ACHN (cell line): ENCODE measurements at places on chromosomes 2 and 18.

DNA sequence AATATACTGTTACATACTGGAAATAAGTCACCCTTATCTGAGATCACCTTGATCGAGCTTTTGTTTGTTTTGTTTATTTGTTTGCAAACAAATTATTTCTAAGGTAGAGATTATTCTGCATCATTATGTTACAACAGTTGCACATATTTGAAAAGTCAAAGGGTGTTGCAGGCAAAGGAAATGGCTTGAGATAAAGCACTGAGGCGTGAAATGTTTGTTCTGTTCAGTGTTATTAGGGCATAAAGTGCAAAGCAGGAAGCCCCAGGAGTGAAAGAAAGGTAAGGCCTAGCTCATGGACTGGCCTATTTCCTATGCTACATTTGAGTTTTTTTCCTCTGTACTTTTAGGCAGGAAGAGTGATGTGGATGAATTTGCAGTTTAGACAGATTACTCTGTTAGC is 1815.6 kb upstream of the LRRTM1 start:
- DNase-seq, result no peak

DNA sequence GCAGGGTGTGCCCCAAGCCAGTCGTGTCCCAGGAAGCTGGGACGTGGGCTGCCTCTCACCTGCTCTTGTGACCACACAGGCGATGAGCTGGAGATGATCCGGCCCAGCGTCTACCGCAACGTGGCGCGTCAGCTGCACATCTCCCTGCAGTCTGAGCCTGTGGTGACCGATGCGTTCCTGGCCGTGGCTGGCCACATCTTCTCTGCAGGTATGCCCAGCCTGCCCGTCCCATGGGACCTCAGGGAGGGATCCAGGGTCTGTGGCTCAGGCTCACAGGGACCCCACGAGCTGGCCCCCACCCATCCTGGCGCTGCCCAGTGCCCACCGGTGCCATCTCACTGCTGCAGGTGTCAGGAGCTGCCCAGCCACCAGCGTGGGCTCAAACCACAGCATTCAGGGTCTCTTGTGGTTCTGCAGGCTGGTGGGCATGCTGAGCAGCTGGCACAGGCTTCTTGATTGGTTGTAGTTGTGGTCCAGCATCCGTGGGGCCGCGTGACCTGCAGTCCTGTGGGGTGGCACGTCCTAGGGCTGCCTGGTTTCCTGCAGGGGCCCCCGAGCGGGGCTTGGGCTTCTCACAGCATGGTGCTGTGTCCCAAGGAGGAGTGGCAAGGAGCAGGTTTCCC is 3.8 kb downstream of the BOK start:
- no peak for DNase-seq

DNA sequence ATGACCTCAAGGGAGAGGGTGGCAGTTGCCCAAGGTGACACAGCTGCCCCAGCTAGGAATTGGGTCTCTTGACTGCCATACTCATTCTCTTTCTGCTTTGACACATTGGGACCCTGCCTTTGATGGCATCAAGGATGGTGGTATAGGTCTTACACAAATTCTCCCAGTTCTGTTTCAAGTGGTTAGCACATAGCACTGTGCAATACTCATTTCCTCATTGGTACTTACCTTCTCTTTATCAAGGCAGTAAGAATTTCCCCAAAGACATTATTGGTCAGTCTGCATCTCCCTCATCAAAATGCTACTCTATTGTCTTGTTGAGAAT is 35.9 kb upstream of the CCDC93 start:
- no peak for DNase-seq

DNA sequence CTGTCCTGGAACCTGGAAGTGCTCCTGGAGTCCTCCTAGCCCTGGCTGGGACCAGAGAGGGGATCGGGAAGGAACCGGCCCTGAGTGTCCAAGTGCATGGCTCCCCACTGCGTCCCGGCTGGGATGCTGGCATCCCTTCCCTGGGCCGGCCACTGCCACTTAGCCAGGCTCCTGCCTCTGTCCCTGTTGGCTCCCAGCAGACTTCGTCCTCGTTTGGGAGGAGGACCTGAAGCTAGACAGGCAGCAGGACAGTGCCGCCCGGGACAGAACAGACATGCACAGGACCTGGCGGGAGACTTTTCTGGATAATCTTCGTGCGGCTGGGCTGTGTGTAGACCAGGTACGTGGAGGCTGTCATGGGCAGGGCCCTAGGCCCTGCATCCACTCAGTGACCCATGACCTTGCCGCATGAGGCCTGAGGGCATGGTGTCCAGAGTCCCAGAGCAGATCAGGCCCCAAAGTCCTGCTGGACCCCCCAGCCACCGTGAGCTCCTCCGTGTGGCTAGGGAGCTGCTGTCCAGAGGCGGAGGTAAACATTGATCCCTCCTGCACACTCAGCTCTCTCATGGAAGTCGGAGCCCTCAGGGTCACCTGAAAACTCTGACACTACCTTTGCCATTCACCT is 7.1 kb downstream of the ANO7 start:
- no peak for DNase-seq

DNA sequence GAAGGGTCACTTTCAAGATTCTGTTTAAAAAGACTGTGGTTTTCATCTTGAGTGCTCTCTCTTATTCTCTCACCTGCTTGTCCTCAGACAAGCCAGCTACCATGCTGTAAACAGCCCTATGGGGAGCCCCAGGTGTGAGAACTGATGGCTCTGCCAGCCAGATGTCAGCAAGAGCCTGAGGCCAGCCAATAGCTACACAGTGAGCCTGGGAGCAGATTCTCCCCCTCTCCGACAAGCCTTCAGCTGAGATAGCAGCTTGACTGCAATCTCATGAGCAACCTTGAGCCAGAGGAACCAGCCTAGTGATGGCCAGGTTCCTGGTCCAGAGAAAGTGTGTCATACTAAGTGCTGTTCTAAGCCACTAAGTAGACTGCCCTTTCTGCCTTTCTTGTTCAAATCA is 272.1 kb downstream of the NAPG start:
- DNase-seq, result no peak

- no peak for DNase-seq
Measured at GRCh38 chr2:238848976-238849853, 1.3 kb downstream of the TWIST2 start.

- peak; percentile 41 for DNase-seq
Measured at GRCh38 chr18:4017480-4017879, 437.6 kb downstream of the DLGAP1 start.

DNA sequence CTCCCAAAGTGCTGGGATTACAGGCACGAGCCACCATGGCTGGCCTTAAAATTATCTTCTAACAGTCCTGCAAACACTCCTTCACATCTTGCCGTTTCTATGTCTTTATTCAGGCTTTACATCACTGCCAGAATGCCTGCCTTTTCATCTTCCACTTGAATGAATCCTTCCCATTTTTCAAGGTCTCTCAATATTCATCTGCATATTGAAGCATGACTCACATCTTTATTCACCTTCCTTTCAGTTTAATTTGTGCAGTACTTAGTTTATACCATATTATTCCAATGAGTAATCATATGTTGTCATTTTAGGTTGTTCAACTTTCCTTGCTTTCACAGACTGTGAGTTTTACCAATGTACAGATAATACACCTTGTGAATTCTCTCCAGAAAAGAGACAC is 510.1 kb upstream of the PIK3C3 start:
- no peak for DNase-seq
